Smooth muscle cell of bladder (primary cell): ENCODE measurements at places on chromosomes 4 and X. TPM values are rescaled to one million over a fixed set of nuclear protein-coding genes. Genes with fewer than 3 reads are reported as not detected.

The H2BW2 gene
- total RNA-seq = not detected in 2 replicates

The HS3ST1 gene
- total RNA-seq = 0.65 and 1.3 TPM in 2 replicates

The NLGN3 gene
- total RNA-seq = under 0.01 and 0.18 TPM in 2 replicates

The OTUD6A gene
- total RNA-seq = not detected in 2 replicates

The MED28 gene
- 8.0 and 10.3 TPM in 2 replicates for total RNA-seq

The TAF7L gene
- 0.37 and 0.43 TPM in 2 replicates for total RNA-seq

The PIGA gene
- total RNA-seq = 5.0 and 8.5 TPM in 2 replicates

The GIMD1 gene
- not detected in 2 replicates for total RNA-seq

The F8A2 gene
- not detected in 2 replicates for total RNA-seq

The MAGEB10 gene
- not detected in 2 replicates for total RNA-seq

The RHOH gene
- total RNA-seq = under 0.01 and 0.09 TPM in 2 replicates

The FGFR3 gene
- 1.6 and 1.7 TPM in 2 replicates for total RNA-seq

The MAGEA11 gene
- total RNA-seq = under 0.01 and 0.09 TPM in 2 replicates

The MAMLD1 gene
- 0.28 and 0.85 TPM in 2 replicates for total RNA-seq

The MAGEC3 gene
- not detected in 2 replicates for total RNA-seq

The RLIM gene
- 43.8 and 52.8 TPM in 2 replicates for total RNA-seq

The RAI2 gene
- total RNA-seq = 0.14 and 0.92 TPM in 2 replicates

The MAGEA9B gene
- total RNA-seq = 0.14 TPM in 1 of 2 replicates, not detected in the other

The TLR2 gene
- 0.28 TPM in 2 replicates for total RNA-seq

The CLDN22 gene
- total RNA-seq = not detected in 2 replicates

The FAM47E gene
- total RNA-seq = 0.28 and 1.4 TPM in 2 replicates

The SASH3 gene
- total RNA-seq = not detected in 2 replicates

The RAB33A gene
- total RNA-seq = 2.4 and 6.0 TPM in 2 replicates

The PNMA6A gene
- 1.6 and 3.2 TPM in 2 replicates for total RNA-seq

The FGB gene
- not detected in 2 replicates for total RNA-seq

The CYLC1 gene
- total RNA-seq = not detected in 2 replicates

The NPY1R gene
- under 0.01 and 0.14 TPM in 2 replicates for total RNA-seq

The NAP1L2 gene
- 0.85 and 1.1 TPM in 2 replicates for total RNA-seq

The SERTM2 gene
- total RNA-seq = 2.1 and 2.3 TPM in 2 replicates

The STAP1 gene
- not detected in 2 replicates for total RNA-seq
